Stimulated activated CD4-positive, alpha-beta T cell treated with anti-CD3 and anti-CD28 coated beads, Interleukin-15, amount 100 ng/mL, for 1 hour (primary cell): ENCODE measurements at places on chromosomes 2 and 18.

GRCh38 chr2:208354964-208355381, 51.6 kb upstream of the PTH2R start:
- no peak for DNase-seq

- no peak for DNase-seq
These were observed 230.5 kb downstream of the MBD2 start for GRCh38 chr18:53994016-53994415.

DNA sequence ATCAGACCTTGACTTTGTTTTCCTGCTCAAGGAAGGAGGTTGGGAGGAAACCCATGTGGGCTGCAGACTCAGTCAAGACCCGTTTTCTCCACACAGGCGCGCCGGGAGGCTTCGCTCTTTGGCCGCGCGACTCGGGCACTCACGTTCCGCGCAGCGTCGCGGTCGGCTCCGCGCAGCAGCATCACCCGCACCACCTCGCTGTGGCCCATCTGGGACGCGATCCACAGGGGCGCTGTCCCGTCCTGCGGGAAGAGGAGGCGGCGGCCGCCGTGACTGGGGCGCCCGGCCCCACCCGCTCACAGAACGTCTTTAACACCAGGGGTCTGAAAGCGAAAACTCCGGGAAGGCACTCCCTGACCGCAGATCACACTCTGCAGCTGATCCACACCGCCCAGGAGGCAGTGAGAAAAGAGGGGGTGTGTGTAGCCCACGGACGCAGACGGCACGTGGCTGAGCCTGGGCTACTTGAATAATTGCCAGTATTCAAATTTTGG, 33.1 kb upstream of the NPC1 start:
- DNase-seq = no peak

DNA sequence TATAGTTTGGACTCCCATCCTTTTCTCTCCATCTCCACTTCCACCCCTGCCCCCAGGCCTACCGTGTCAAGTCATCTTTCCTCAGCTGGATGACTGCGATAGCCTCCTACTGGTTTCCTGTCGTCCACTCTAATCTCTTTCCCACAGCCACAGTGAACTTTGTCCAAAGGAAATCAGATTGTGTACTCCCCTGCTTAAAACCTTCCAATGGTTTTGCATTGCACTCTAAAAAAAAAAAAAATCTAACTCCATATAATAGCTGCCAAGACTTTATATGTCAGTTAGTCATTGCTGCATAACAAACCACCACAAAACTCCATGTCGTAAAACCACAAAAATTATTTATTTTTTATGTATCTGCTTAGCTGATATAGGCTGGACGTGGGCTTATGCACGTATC, 160.2 kb upstream of the CCDC68 start:
- DNase-seq = no peak

DNA sequence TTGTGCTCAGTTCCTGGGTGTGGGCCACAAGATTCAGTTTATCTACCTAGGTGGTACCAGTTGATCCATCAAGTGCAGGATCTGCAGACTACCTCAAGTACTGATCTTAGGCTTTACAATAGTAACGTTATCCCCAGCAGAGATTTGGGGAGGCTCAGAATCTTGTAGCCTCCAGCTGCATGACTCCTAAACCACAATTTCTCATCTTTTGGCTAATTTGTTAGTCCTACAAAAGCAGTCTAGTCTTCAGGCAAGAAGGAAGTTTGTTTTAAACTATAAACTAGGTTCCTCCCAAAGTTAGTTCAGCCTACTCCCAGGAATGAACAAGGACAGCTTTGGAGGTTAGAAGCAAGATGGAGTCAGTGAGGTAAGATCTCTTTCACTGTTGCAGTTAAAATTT, 213.5 kb upstream of the PIEZO2 start:
- DNase-seq = no peak

- DNase-seq = no peak
These were observed 35.9 kb downstream of the ADI1 start for GRCh38 chr2:3483227-3483985.

DNA sequence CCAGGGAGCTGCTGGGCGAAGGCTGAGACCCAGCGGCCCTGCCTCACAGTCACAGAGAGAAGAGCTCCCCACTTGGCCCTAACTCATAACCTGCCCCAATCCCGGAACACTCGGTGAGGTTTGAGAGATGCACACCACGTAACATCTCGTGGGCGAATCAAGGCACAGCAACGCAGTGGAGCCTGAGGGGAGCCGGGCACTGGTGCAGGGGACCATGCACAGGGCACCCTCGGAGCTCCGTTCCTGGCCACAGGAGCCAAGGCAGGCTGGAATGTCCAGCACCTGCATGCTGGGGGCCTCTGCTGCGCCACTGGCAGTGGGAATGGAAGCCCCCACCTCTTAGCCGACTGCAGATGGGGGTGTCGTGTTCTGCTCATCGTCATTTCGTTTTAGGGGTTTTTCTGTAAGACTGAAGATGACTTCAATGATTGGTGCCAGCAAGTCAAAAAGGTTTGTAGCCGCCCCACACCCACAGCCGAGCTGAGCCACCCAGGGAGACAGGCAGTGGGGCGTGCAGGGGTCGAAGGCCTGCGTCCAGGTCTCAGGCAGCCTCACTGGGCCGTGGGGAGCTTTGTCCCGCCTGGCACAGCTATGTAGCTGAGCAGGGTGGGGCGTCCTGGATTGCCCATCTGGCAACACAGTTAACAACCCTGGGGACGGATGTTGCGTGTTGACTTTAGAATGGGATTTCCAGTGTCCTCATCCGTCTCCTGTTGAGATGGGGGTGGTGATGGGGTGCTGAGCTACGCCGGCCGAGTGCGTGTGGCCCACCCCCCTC, 16.1 kb downstream of the DTYMK start:
- no peak for DNase-seq

GRCh38 chr2:45753381-45753780, 101.9 kb downstream of the PRKCE start:
- no peak for DNase-seq

DNA sequence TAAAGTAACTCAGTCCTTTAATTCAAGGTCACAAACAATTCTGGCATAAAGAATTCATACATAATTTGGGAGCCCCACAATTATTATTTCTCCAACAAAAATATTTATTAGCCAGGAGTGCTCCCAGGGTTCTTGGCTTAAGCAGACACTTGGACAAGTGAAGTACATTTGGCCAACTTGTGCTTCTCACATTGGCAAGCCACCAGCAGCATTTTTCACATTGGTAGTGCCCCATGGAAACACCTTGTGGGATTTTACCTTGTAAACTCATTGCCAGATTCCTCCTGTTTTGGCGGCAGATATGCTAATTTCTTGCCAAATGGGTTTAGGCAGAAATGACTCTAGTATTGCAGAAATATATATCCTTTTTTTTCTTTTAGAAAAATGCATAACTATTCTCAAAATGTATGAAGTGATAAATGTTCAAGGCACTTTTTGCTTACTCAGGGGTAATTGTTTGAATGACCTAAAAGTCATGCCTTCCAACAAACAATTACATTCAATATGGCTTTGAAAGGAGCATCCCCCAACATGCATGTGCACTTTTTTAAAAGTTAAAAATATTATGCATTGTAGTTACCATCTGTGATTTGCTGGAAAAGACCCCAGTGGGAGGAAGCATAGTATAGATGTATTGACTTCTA, 113.5 kb downstream of the CSRNP3 start:
- DNase-seq = no peak

DNA sequence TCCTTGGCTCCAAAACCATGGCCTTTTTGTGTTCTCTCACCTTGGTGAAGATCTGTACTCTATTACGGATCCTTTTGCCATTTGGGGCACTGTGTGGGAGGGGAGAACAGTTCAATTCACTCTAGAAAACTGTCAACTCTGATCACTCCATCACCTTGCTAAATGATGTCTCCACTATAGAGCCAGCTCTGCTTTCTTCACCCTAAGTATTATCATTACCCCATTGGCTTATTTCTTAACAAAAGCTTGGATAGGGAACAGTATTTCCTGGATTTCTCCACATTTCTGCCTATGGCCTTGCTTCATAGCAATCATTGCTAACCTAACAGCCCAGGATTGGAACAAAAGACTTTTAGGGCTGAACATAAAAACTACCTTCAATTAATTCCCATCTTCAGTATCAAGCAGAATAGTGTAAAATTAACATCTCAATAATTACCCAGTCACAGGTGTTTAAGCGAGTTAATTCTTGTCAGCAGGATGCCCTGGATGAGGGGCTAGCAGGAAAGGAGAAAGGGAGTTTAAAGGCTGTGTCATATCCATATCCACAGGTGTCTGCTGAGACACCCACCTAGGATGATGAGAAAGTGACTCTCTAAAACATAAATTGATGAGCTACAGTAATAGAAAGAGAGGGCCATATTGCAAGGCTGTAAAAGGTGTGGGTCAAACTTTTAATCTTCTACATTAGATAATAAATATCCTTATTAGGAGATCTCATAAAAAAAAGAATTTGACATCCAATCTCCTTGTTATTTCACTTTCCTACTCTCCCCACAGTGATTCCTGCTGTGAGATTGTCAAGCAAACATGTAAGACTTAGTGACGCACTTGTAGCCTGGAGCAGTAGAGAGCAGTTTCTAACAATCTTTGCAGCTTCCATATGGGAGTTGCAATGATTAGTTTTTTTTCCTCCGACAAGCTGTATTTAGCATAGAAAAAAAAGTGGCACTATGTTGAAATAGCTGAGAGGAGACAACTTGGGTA, 589.5 kb upstream of the NXPH2 start:
- DNase-seq = no peak
